ENCODE measurements at places on chromosomes 4 and X.
A peak's percentile ranks its signal among the peaks of the same experiment; 100 is the strongest.

GRCh38 chr4:156191044-156191781 lies 237.5 kb upstream of the CTSO start:
- DNase-seq: no peak

- no peak for DNase-seq
Observed at GRCh38 chr4:68342134-68342533, 7.8 kb downstream of the YTHDC1 start.

DNA sequence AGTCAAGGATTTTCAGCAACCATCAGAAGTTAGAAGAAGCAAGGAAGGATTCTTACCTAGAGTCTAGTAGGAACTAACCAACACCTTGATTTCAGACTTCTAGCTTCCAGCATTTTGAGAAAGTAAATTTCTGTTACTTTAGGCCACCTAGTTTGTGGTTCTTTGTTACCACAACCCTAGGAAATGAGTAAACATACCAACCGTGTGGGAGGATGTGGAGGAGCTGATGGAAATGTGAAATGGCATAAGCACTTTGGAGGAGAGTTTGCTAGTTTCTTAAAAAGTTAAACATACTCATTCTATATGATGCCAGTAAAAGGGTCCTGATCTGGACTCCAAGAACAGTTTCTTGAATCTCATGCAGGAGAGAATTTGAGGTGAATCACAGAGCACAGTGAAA lies 679.4 kb downstream of the PDHA2 start:
- DNase-seq: no peak

GRCh38 chr4:3074846-3075651 lies 568 bp downstream of the HTT start:
- peak; percentile 58 for DNase-seq

- no peak for DNase-seq
Observed at GRCh38 chrX:97030463-97030862, 146.8 kb downstream of the RPA4 start.

DNA sequence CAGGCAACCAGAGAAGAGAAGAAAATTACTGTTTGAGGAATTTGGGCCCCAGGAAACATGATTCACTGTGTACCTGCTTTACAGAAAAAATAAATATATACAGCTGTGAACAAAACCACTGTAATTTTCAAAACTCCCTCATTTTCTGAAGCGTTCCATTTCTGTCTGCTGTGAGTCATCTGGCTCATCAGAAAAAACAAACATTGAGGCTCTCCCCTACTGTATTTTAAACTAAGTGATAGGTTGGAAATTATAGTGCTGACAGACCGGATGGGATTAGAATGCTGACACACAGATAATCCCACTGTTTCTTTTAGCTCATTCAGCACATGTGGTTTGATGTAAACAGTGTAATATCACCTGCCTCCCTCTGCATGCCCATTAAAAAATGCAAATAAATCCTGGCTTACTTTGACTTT lies 847.0 kb downstream of the TRIML1 start:
- DNase-seq: no peak

GRCh38 chr4:3772632-3773031 lies 6.4 kb downstream of the ADRA2C start:
- DNase-seq: no peak

DNA sequence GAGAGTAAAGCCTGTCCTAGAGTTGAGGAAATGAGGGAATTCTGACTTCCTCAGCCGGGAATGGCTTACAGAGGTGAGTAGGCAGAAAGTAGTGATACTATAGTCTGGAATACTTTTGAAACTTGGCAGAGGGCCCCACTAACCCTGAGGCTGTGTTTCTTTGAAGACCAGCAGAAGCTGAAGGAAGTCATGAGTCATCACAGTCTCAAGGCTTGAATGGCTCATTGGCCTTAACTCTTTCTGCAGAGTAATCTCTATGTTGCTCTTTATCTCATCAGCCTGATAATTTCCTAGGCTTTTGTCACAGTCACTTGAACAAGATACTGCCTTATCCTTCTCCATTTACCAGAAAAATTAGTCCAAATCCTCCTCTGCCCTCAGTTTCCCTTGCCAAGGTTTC lies 80.8 kb downstream of the ANKRD50 start:
- no peak for DNase-seq

DNA sequence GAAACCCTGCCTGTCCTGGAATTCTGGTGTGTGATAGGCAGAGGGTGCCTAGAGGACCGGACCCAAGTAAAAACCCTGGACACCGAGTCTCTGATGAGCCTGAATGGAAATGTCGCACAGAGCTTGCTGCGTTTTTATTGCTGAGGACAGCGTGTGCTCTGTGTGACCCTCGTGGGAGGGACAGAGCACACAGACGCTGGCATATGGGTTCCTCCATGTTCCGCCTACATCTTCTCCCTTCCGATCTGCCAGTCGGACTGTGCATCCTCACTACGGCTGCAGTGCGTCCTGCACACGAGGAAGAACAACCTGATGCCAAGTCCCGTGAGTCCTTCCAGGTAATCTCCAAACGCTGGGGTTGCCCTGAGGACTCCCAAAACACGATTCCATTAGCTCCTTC lies 68.3 kb downstream of the AFAP1 start:
- no peak for DNase-seq

GRCh38 chr4:54971474-54971950 lies 153.9 kb downstream of the KDR start:
- no peak for DNase-seq

DNA sequence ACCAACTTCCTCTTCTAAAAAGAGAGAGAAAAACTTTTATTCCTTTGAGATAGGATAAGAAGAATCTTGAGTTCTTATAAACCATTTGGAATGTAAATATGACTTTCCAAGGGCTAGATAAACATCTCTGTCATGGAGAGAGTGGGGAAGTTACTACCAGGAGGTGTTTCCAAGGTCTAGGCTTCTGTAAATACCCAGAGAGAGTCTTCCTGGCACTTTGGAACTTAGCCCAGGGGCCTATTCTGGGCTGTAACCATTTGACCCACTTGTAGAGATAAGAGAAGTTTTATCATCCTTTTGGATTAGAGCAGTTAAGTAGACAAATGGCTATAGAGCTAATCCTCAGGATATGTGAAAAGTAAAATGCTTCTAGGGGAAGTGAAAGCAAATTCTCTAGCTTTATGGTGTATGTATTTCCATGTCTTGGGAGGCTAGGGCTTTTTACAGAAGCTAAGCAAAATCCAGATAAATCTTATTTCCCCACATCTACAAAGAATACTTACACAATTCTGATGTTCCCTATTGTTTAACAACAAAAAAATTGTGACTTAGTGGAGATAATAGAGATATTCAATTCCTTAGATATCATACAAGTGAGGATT lies 51.1 kb downstream of the MCUB start:
- no peak for DNase-seq

- DNase-seq: no peak
Observed at GRCh38 chr4:90444904-90445303, 317.7 kb downstream of the CCSER1 start.

DNA sequence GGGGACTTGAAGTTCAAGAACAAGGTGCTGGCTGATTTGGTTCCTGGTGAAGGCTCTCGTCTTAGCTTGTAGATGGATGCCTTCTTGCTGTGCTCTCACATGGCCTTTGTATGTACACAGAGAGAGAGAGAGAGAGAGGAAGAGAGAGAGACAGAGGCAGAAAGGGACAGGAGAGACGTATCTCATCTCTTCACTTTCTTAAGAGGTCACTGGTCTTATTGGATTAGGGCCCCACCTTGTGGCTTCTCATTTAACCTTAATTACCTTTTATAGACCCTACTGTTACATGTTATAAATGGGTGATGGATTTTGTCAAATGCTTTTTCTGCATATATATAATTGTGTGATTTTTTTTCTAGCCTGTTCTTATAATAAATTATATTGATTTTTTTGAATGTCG lies 1444.2 kb downstream of the ADGRL3 start:
- DNase-seq: no peak

DNA sequence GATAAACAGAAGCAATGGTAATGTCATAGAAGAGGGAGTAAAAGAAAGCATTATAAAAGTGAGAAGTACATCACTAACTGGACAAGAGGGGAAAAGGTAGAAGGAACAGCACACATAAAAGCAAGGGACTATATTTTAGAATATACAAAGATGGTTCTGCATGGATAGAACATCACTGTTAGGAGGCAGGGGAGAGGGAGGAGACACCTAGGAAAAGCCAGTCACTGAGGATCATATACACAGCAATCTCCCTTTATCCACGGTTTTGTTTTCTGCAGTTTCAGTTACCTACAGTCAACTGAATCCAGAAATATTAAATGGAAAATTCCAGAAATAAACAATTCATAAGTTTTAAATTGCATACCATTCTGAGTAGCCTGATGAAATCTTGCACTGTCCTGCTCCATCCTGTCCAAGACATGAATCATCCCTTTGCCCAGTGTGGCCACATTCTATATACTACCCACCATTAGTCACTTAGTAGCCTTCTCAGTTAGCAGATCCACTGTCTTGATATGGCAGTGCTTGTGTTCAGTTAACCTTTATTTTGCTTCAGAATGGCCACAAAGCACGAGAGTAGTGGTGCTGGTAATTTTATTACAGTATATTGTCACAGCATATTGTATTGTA lies 74.2 kb downstream of the PPA2 start:
- no peak for DNase-seq

All from stimulated activated naive CD8-positive, alpha-beta T cell treated with anti-CD3 and anti-CD28 coated beads, Interleukin-15, Interleukin-2, amounts not matched to agents 100 U/mL and 50 U/mL, for 24 hours (primary cell).